Uterus (tissue), 4 donors: ENCODE measurements at places on chromosomes 1 and 21. TPM values are rescaled to one million over a fixed set of nuclear protein-coding genes. Genes with fewer than 3 reads are reported as not detected.

The AMY1A gene
- total RNA-seq, result not detected

DNA sequence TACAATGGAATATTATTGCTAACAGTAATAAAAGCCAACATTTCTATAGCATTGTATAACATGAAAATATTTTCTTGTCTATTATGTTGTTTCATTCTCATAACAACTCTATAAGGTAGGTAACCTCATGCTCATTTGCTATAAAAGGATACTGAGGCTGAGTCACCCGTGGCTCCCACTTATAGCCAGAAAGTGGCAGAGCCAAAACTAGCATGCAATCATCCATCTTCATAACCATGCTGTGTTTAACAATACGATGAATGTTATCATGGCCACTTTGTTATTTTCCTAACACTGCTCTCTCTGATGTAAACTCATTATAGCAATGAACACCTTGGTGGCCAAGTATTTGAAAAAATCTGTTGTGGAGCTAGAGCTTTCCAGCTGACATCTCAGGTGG is 80.8 kb upstream of the JUN start:
- H3K4me1 ChIP-seq, result no peaks in the 10 kb centered on the region
- no peak overlapping the region for H3K4me3 ChIP-seq
- H3K27ac ChIP-seq, result no peak overlapping the region
- no peaks in the 10 kb centered on the region for H3K27me3 ChIP-seq

- H3K27me3 ChIP-seq, result no peaks in the 10 kb centered on the region
- H3K27ac ChIP-seq, result no peak overlapping the region
- H3K36me3 ChIP-seq, result no peaks in the 10 kb centered on the region
- H3K4me3 ChIP-seq, result no peak overlapping the region
- no peaks in the 10 kb centered on the region for H3K4me1 ChIP-seq
Observed at GRCh38 chr1:8625491-8625890, 191.9 kb downstream of the RERE start.

The RFX5 gene
- 30.7 TPM for total RNA-seq

DNA sequence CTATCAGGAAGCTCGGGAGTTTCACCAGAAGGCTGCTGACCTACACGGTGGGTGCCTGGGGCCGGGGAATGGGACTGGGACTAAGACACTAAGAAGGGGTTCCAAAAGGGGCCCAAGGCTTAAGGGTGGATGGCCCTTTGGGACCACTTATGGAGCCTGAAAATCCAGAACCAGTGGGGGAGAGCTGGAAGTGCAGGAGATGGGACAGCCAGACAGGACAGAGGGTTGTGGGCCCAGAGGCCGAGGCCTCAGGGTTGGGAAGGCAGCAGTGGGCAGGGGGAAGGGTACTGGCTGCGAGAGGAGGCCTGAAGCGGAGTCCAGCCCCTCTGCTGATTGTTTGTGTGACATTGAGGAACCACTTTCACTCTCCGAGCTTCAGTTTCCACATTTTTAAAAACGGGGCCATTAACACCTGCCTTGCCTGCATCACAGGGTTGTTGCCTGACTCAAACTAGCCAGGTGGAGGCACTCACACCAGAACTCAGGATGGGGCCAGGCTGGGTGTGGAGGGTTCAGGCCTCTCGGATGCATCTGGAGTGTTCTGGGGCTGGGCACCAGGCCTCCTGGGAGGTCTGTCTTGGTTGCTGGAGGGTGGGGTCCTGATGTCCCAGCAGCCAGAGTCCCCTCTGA is 3.0 kb downstream of the TTC24 start:
- H3K4me1 ChIP-seq, result no peaks in the 10 kb centered on the region
- H3K27ac ChIP-seq, result no peak overlapping the region
- no peaks in the 10 kb centered on the region for H3K36me3 ChIP-seq
- no peak overlapping the region for H3K4me3 ChIP-seq
- no peaks in the 10 kb centered on the region for H3K27me3 ChIP-seq
- no peak for DNase-seq

DNA sequence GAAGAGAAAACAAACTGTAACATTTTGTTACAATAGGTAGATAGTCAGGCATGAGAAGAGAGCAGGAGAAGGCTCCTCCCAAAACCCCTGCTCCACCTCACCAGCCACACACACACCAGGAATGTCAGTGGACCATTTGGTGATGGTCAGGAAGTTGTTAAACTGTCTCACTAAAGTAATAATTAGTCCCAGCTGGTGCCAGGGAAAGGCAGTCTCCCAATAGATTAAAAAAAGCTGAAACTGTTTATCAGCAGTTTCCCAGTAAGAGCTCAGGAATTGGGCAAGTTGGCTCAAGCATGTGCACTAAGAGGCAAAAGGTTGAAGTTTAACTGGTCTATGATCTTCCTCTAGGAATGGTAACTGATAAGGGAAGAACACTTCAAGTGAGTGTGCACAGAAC is 249.6 kb downstream of the COL11A1 start:
- H3K36me3 ChIP-seq, result no peaks in the 10 kb centered on the region
- no peak overlapping the region for H3K4me3 ChIP-seq
- no peaks in the 10 kb centered on the region for H3K4me1 ChIP-seq
- no peak for DNase-seq
- H3K27me3 ChIP-seq, result no peaks in the 10 kb centered on the region
- no peak overlapping the region for H3K27ac ChIP-seq

The IFNGR2 gene
- 67.6 TPM for total RNA-seq

The HMGCS2 gene
- not detected for total RNA-seq

DNA sequence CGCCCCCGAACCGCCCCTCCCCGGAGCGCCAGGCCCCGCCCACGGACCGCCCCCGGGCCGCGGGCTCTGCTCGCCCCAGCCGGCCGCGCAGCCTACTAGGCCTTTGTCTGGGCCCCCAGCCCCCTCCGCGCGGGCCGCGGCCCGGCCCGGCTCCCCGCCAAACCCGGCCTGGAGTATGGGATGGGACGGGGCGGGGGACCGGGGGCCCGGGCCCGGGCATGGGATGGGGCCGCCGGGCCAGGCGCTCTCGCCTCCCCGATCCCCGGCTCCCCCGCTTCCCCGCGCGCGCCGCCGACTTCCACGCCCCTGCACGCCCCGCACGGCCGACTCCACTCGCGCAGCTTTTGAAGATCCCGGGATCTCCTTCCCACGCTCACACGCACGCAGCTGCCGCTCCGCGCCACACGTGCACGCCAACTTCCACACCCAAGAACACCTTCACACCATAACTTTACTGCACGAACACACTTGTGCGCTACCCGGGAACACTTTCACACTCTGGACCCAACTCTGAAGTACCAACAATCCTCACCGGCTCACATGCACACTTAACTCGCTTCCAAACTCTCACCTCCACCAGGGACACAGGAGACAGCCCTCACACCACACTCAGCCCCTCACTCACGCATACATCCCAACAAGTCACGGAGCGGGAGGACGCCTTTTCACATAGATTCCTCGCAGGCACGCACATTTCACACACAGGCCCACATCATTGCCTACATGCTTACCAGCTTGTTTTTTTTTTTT is 437 bp upstream of the HSPG2 start:
- peak; percentile 90 for DNase-seq
- H3K4me1 ChIP-seq, result peaks cover 26% of the 10 kb centered on the region
- peak overlapping the region; percentile 28 for H3K4me3 ChIP-seq
- no peaks in the 10 kb centered on the region for H3K27me3 ChIP-seq

DNA sequence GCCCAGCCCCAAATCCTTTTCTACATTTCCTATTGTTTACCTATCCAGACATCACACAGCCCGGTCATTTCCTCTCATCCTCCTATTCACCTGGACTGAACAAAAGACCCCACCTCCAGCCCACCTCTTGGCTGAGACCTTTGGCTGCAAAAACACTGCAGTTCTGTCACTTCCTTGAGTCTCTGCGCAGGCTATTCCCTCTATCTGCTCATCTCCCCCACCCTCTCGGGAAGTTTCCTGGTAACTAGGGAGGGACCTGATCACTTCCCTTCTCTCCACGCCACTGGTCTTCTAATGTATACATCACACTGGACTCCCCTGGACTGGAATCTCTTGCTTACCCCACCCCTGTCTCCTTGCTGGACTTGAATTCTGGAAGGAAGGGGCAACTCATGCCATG is 5.3 kb downstream of the HTR1D start:
- no peak for DNase-seq
- H3K4me1 ChIP-seq, result no peaks in the 10 kb centered on the region
- H3K27me3 ChIP-seq, result peaks cover 2% of the 10 kb centered on the region
- no peaks in the 10 kb centered on the region for H3K36me3 ChIP-seq
- no peak overlapping the region for H3K27ac ChIP-seq

The FNDC5 gene
- not detected for total RNA-seq

The HMCN1 gene
- 92.9 TPM for total RNA-seq

- H3K27me3 ChIP-seq, result no peaks in the 10 kb centered on the region
- H3K4me1 ChIP-seq, result peaks cover 5% of the 10 kb centered on the region
- no peaks in the 10 kb centered on the region for H3K36me3 ChIP-seq
- no peak for DNase-seq
- no peak overlapping the region for H3K4me3 ChIP-seq
Observed at GRCh38 chr1:29201595-29202051, 19.9 kb upstream of the SRSF4 start.

The TMEM51 gene
- 45.0 TPM for total RNA-seq

GRCh38 chr1:200281201-200281835 is 128.5 kb downstream of the ZNF281 start:
- H3K4me3 ChIP-seq, result no peak overlapping the region
- no peak for DNase-seq
- no peaks in the 10 kb centered on the region for H3K4me1 ChIP-seq
- H3K27ac ChIP-seq, result no peak overlapping the region

The OR2T11 gene
- not detected for total RNA-seq

DNA sequence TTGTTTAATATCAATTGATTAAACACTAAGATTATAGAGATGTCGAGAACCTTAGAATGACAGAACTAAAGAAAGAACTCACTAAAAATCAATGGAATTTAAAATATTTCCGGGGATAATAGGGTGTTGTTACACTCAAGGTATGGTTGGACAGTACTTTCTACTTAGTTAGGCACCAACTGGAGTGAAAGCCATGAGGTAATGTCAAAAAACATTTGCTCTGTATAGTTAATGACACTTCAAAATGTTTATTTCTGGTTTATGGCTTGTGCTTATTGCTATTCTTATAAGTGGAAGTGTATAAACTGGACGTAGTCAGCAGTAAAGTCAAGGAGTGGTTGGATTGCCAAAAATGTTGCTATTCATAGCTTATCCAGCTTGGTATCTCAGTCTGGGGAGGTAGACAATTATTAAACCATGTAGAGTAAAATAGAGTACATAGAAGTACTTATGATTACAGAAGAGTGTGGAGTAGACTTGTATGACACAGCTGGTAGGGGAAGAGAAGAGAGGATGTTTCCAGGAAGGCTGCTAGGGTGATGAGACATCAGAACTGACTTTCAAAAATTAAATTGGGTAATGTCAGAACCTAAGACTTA is 56.5 kb upstream of the BMP8A start:
- H3K4me3 ChIP-seq, result no peak overlapping the region
- H3K4me1 ChIP-seq, result no peaks in the 10 kb centered on the region
- DNase-seq, result no peak
- no peaks in the 10 kb centered on the region for H3K27me3 ChIP-seq
- no peaks in the 10 kb centered on the region for H3K36me3 ChIP-seq

- H3K27ac ChIP-seq, result no peak overlapping the region
- H3K4me1 ChIP-seq, result no peaks in the 10 kb centered on the region
- no peaks in the 10 kb centered on the region for H3K36me3 ChIP-seq
- H3K4me3 ChIP-seq, result no peak overlapping the region
Observed at GRCh38 chr1:215052256-215053015, 30.1 kb upstream of the KCNK2 start.

DNA sequence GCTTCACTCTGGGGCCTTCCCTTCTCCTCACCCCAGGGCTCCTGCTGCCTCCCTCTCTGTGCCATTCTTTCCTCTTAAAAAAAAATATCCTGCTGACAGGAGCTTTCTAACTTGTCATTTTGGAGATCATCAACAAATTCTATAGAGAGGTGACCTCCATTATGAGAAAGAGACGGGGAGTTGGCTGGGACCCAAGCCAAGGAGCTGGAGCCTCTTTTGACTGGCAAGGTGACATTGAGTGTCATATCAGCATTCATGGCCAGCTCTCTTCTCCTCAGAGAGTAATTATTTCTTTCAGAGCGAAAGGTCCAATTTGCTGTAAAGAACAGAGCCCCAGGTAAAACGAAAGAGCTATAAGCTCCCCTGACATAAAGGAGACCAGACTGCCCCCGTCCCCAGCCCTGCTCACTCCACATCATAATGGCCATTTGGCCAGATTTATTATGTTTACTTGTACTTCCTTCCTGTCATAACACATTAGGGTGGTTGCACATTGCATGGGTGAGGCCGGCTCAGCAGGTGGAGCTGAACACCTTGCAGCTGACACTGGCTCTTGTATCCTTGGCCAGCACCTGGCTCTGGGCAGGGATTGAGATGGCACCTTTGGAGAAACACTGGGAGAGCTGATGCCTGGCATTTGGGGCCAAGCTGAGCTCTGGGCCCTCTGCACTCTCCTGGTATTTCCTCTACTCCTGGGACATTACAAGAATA is 404.0 kb upstream of the VAMP3 start:
- H3K27me3 ChIP-seq, result no peaks in the 10 kb centered on the region
- no peak overlapping the region for H3K4me3 ChIP-seq
- no peaks in the 10 kb centered on the region for H3K4me1 ChIP-seq
- H3K27ac ChIP-seq, result no peak overlapping the region
- no peak for DNase-seq
- no peaks in the 10 kb centered on the region for H3K36me3 ChIP-seq

DNA sequence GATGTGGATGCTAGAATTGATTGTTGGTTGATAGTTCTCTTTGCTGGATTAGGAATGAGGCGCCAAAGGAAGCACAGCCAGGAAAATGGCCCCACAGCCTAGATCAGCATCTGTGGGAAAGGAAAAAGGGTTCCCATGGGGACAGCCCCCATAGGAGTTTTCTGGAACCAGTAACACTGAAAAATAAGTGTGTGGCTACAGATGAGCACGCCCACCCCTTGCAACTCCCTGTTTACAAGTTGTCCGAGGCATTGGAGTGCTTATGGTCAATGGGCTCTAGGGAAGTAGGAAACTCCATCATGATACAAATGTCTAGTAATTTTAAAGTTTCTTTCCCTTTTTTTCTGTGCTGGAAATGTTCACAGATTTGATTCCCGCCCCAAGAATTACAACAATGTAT is 23.8 kb upstream of the UBE2U start:
- H3K4me1 ChIP-seq, result no peaks in the 10 kb centered on the region
- no peaks in the 10 kb centered on the region for H3K27me3 ChIP-seq
- no peak for DNase-seq

The CFH gene
- 20.5 TPM for total RNA-seq

- H3K27ac ChIP-seq, result no peak overlapping the region
- H3K27me3 ChIP-seq, result no peaks in the 10 kb centered on the region
- no peak overlapping the region for H3K4me3 ChIP-seq
- H3K36me3 ChIP-seq, result no peaks in the 10 kb centered on the region
Observed at GRCh38 chr21:35924714-35925301, 135.5 kb downstream of the SETD4 start.
